ENCODE measurements at places on chromosomes 3 and 15. TPM values are rescaled to one million over a fixed set of nuclear protein-coding genes. Genes with fewer than 3 reads are reported as not detected.

- no peak overlapping the region for H3K4me3 ChIP-seq
- peaks cover 14% of the 10 kb centered on the region for H3K4me1 ChIP-seq
- no peak overlapping the region for H3K27ac ChIP-seq
Observed at GRCh38 chr3:72724070-72724469, 124.2 kb downstream of the SHQ1 start.

DNA sequence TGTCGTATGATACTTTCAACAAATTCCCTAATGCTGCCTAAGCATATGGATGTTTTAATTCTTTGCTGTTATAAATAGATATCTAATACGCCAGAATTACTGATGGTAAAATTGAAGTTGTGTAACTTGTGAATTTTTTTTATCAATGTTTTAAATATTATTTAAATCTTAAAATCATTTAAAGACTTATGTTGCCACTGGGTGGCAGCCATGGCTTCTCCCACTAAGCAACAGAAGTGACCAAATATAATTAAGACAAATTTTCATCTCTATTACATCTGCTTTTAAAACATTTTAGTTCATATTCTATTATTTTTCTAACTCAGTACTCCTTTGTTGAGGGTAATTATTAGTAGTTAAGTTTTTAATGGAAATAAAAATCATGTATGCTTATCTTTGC, 8.1 kb upstream of the IL20RB start:
- no peak overlapping the region for H3K4me3 ChIP-seq
- no peak overlapping the region for H3K27ac ChIP-seq
- H3K4me1 ChIP-seq: peaks cover 3% of the 10 kb centered on the region
- H3K36me3 ChIP-seq: peaks cover 9% of the 10 kb centered on the region
- H3K27me3 ChIP-seq: no peaks in the 10 kb centered on the region

DNA sequence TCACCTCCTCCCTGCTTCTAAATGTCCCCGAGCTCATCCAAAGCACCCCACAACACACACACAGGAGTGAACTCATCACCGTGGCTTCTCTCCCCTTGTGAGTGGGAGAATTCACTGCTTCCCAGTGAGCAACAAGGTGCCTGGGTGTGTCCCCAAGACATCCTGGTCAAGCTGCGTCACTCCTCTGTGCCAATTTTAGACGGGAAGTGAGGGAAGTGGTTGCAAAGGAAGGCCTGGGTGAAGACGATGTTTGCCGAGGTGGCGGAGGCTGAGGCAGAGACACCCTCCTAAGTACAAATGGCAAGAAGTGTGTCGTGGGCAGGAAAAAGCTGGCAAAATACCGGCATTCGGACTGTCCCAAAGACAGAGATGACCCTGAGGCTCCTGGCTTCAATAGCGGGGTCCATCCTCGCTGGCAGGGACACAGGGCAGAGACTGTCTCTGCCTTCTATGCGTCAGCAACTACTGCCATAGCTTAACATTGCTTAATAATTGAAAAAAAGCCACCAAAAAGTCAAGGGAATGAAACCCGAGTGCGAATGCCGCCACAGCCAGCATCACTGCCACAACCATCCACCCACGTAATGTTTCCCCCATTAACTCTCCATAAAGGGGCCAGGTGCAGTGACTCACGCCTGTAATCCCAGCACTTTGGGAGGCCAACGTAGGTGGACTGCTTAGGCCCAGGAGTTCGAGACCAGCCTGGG, 72.8 kb downstream of the VGLL4 start:
- DNase-seq: no peak

- no peak overlapping the region for H3K27ac ChIP-seq
- no peak for DNase-seq
- no peaks in the 10 kb centered on the region for H3K4me1 ChIP-seq
- no peak overlapping the region for H3K4me3 ChIP-seq
- H3K27me3 ChIP-seq: no peaks in the 10 kb centered on the region
Observed at GRCh38 chr15:50046159-50046558, 72.9 kb downstream of the ATP8B4 start.

FURIN gene
- total RNA-seq: 26.5 TPM

PSMA4 gene
- total RNA-seq: 170 TPM
